ENCODE measurements at places on chromosomes 6 and 20.

DNA sequence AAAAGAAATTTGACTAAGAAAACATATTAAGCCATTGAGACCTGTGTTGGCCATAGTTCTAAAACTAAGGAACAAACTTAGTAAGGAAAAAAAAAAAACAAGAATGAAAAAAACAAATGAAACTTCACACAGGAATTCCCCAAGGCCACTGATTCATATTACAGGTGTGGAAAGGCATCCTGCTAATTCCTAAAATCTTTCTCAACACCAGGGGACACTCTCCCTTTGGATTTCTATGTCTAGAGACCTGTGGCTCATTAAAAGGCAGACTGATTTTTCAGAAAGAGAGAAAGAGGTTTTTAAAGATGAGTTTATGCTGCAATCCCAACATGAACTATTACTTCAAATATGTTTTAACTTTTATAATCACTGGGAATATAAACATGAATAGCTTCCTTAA lies at the start of gene OR12D1:
TSS of gene OR12D1 (plus strand) at position 341 of the 400 bp plus-strand sequence.
- no peak for DNase-seq

- DNase-seq = no peak
Measured at GRCh38 chr6:26611599-26611998, 14.8 kb downstream of the ABT1 start.

- no peak for DNase-seq
Measured at GRCh38 chr6:36793913-36794712, 45.1 kb downstream of the CPNE5 start.

DNA sequence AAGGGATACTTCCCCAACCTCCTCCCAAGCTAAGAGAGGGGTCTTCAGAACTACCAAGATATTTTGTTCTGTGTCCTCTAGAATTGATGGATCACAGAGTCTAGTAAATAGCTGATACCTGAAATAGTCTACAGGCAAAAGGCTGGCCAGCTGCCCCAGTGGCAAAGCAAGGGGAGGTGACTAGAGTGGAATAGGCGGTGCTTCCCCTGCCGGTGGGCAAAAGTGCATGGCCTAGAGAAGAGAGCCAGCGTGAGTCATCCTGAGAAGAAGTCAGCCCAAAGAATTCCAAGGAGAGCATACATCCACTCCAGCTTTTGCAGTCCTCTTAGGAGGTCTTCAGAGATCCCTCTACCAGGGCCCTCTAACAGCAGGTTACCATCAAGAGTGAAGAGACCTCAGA lies 14.7 kb downstream of the DPPA5 start:
- no peak for DNase-seq
